ENCODE measurements at places on chromosomes 16 and 17.

DNA sequence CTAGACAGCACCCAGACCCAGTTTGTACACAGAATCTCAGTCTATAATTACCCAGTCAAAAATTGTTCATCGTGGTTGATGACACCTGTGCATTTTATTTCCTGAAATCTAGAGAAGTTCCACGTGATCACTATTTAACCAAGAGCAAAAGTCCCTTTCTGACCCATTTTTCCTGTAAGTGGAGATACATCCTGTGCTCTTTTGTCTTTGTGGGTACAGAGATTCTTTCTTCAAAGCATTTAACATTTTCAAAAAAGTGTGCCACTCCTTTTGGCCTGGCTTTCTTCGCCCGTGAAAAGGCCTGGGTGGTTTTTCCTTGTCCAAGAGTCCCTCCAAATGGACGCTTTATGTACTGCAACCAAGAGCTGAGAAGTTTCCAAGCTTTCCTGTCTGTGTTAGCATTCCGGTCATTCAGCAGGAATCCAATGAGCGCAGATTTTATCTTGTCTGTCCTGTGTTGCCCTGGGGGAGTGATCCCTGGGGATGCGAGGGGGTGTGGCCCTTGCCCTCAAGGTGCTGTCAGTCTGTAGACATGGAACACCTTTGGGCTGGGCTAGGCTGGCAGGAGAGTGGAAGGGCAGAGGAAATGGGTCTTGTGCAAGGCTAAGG lies 161.1 kb upstream of the CACNG5 start:
- DNase-seq = peak; percentile 36

DNA sequence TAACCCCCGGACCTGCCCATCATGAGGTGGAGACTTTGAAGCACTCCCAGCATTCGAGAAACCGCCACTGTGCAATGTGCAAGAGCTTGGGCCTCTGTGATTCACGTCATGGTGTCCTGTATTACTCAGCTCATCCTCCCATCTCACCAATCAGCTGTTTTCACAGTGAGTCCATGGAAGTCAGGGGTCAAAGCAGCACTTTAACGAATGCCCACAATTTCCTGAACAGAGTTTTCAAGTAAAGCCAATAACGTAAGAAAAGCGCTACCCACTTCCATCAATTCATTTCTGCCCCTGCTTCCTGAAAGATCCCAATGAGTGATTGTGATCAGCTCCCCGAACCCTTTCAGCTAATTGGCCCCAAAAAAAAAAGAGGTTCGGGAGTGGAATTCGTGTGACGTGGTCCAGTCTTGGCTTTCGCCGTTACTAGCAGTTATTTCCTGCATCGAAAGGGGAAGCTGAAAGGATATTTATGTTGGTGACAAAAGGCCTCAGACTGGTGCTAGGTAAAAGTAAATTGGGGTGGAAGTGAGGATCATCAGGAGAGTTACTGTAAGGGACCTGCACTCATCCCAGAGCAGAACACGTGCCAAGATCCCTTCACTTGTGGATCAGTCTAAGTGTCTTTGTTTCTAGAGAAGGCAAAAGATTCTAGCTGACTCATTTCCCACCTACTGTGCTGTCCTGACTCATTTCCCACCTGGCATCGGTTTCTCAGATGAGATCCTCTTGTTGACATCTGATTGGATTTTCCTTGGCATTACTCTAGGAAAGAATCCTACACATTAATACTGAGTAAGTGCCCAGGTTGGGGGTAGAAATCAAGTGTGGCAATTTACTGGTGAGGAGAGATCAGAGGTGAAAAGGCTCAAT lies 136.7 kb upstream of the NUDT7 start:
- DNase-seq = no peak

DNA sequence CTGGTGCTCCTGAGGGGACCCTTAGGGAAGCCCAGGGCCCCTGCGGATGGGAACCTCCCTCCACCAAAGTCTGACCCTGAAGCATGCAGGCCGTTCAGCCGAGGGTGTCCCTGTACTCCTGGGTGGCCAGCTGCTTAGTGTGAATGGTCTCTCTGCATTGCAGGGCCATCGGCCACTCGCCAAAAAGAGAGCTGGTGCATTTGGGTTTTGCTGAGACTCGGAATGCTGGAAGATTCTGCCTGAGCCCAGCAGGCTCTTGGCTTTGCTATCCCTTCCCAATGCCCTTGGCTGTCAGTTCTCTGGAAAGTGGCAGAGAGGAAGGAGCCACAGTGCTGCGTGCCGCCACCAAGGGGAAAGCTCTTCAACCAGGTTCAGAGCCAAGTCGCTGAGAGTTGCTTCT lies 2.8 kb downstream of the MEOX1 start:
- DNase-seq = no peak

DNA sequence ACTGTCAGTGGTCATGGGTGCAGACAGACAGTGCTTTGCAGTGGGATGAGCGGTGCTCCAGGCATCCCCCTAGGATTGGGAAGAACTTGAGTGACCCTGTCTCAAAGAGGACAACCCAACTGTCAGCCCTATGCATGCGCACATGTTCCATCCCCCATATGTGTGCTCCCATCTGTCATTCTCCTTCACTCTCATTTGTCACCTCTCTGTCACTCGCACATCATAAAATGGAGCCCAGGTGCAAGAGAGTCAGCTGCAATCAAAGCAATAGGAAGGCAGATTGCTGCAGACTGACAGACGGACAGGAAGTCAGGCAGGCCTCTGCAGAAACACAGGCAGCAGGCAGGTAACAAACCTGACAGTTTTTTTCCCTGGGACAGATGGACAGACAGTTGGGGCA lies 101.8 kb upstream of the CCL1 start:
- DNase-seq = no peak

GRCh38 chr16:87012954-87013938 lies 303.9 kb downstream of the C16orf95 start:
- no peak for DNase-seq

GRCh38 chr17:51857052-51857597 lies 301.4 kb downstream of the CA10 start:
- DNase-seq = no peak

- no peak for DNase-seq
Observed at GRCh38 chr17:79666111-79666510, 55.3 kb upstream of the RBFOX3 start.

DNA sequence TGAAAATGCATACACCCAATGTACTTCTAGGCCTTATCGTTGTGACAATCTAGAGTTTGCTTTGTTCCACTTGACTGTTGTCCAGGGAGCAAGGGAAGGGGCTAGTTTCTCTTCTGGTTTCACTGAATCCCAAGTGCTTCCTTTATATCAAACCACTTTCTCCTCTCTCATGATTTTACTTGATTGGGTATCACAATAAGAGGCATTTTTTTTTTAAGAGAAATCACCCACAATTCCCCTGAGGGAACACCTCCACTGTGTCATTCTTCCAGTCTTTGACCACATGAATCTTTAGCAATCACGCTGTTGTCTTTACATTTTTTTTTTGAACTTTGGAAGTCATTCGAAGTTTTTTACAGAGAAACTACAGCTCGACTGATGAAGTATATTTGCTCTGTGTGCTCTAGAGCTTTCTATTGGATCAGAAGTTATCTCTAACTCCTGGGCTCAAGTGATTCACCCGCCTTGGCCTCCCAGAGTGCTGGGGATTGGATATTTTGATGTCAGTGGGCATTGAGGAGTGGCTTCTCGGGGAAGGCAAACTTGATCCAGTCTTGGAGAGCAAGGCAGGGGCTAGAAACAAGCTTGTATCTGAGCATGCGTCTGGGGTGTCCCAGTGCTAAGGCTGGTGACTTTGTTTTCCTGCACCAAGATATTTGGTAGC lies 3.0 kb downstream of the CDH1 start:
- no peak for DNase-seq

DNA sequence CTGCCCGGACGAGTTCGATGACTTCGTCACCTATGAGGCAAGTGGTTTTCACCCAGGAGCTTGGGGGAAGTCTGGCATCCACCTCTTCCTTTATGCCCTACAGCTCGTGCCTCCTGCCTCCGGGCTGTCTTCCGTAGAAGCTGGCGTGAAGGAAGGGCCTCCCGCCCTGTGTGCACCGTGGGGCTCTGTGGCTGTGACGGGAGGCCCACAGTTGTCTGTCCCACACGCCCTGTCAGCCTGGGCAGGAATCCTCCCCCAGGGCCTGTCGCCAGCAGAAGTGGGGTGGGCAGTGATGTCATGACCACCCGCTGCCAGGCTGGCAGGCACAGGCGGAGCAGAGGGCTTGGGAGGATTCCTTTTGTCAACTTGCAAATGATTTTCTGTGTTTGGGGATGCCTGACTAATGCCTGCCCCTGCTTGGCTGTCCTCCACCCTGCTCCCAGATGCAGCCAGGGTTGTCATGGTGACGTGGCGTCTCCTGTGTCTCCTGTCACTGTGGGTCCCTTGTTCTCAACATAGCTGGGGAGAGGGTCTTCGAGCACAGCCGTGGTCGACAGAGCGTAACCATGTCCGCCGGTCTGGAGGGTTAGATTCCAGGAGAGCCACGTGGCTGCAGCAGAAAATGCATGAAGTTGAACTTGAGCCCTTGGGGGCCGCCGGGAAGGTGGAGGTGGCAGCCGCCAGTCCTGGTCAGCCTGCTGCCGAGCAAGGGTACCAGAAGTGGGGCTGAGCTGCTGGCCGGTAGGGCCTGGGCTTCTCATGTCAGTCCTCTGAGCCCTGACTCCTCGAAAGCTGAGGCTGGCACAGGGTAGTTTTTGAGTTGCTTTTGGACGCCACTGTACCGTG lies 46.1 kb downstream of the RAB11FIP3 start:
- DNase-seq = no peak

- no peak for DNase-seq
Observed at GRCh38 chr17:48970865-48971687, 2.7 kb upstream of the GIP start.

Measured in T47D (cell line).